ENCODE measurements at places on chromosomes 5 and 9.

- no peak for DNase-seq
Measured at GRCh38 chr9:99592834-99593574, 228.7 kb upstream of the NR4A3 start.

- DNase-seq = no peak
Measured at GRCh38 chr5:87156631-87157030, 111.1 kb upstream of the RASA1 start.

GRCh38 chr5:16855485-16855884 is 80.6 kb downstream of the MYO10 start:
- no peak for DNase-seq

DNA sequence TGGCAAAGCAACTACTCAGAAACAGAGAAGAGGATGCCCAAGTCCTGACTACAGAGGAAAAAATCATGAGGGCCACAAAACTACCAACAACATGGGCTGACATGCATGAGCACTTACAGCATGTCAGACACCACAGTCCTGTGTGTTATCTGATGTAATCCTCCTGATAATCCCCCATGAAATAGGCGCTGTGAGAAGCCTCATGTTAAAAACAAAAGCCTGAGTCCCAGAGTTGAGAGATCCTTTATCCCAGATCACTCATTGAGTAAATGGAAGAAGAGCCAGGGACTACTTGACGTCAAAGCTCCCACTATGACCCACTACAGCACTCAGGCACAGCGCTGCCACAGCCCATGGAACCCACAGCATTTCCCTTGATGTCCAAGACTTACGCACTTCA is 7.2 kb upstream of the SPOCK1 start:
- DNase-seq = no peak

- no peak for DNase-seq
Measured at GRCh38 chr5:14584848-14585247, 3.3 kb downstream of the OTULINL start.

- DNase-seq = no peak
Measured at GRCh38 chr5:54017580-54017979, 292.8 kb downstream of the ARL15 start.

DNA sequence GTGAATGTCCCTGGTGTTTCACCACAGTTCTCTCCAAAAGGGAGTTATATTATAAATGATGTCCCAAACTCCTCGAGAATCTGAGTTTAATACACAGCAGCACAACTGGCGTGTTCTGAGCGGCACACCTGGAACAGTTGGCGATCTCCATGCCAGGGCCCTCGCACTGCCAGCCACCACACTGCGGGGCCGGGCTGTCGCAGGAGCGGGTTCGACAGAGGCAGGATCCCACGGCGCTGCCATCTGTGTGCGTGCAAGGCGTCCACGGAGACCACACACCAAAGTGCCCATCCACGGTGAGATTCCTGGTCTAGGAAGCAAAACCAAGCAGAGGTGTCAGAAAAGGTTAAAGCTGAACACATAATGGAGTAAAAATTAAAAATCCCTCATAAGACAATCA is 423.3 kb downstream of the SEMA5A start:
- no peak for DNase-seq

DNA sequence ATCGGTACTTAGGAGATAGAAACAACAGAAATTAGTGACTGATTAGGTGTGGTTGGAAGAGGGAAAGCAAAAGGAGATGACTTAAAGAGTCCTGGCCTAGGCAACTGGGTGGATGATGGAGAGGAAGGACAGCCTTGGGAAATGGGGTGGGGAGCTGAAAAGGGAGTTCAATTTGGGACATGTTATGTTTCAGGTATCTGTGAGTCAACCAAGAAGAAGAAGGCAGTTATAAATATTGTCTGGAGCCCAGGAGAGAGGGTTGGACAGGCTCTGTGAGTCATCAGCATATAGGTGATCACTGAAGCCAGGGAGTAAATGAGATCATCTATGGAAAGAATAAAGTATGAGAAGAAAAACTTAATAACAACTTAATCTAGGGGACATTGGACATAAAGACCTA is 357.7 kb downstream of the NPR3 start:
- DNase-seq = no peak
